Stimulated activated CD4-positive, alpha-beta T cell treated with anti-CD3 and anti-CD28 coated beads, Interleukin-2, amount 100 ng/mL, for 4 hours (primary cell): ENCODE measurements at places on chromosomes 4 and X.

DNA sequence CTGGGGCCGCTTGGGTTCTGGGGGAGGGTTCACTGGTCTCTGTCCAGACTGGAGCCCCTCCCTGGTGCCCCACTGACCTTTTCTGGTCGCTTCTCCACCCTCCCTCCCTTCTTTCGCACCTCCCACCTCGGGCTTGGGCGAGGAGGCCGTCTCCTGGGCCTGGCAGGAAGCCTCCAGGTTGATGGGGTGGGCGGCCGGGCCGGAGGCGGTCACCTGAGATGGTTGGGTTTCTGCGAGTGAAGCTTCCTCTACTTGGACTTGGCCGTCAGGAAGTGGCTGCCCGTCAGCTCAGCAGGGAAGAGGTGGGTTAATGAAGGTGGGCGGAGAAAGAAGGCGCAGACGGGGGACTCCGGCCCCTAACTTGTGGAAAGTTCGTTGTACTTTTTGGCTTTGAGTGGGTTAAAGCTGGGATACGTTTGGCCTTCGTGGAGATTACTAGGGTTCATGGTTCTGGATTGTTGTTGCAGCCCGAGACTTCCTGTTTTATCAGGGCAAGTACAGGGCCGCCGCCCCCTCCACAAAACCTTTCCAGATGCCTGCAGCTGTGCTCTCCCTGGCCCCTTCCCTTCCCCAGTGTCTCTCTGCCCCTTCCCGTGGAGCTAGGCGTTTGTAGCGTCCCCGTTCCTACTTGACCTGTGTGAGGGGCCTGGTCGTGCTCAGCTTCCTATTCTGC is 1.2 kb downstream of the AKAP17A start:
- no peak for DNase-seq

- no peak for DNase-seq
These were observed 143.0 kb upstream of the FAM241A start for GRCh38 chr4:112002248-112002661.

GRCh38 chr4:1002631-1003251 is 8.7 kb upstream of the FGFRL1 start:
- DNase-seq: no peak

- DNase-seq: no peak
These were observed 164.4 kb downstream of the CXXC4 start for GRCh38 chr4:104330125-104330905.

GRCh38 chr4:53371843-53372521 is 5.5 kb upstream of the FIP1L1 start:
- no peak for DNase-seq

DNA sequence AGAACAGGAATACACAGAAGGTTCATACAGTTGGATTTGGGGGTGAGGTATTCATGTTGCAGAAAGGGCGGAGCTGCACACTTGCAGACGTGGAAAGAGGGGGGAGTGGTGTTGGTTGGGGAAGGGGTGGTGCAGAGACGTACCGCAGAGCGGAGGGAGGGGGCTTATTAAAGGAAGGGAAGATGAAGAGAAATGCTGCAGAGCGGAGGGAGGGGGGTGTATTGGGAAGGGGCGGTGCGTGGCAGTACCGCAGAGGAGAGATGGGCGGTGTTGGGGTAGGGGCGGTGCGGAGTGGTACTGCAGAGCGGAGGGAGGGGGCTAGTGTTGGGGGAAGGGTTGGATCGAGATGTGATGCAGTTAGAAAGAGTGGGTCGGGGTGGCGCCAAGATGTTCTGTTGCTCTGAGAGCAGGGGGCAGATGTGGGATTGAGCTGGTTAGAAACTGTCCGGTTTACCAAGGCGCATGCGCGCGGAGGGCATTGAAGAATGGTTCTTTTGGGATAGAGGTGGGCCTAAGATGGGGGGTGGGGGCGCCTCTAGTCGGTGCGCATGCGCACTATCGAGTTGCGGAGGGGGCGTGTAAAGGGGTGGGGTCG is 900 bp downstream of the TRO start:
- peak; percentile 44 for DNase-seq

DNA sequence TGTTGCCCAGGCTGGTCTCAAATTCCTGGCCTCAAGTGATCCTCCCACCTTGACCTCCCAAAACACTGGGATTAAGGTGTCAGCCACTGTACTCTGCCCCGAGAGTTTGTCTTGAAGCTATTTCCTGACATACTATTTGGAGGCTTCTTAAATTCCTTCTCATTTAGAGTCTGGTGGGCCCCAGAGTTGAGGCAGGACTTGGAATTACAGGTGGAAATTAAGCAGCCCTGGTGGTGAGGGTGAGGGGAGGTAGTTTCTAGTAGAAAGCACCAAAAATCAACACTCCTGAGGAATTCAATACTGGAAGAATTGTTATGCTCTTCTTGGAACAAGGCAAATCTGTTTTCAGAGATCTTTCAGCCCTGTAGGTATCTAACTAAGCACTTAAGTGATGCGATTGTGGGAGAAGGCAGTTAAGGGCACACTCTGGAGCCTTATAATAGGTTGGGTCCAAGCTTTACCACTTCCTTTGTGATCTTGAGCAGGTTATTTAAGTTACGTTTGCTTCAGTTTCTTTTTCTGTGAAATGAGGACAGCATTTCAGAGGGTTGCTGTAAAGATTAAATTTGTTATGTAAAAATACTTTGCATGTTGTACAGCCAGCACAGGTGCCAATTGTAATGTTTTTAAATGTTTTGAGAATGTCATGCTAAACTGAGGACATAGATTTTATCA is 200.7 kb downstream of the SOWAHB start:
- no peak for DNase-seq

- DNase-seq: no peak
These were observed 12.7 kb downstream of the FRAS1 start for GRCh38 chr4:78069859-78070258.

- no peak for DNase-seq
These were observed 15.9 kb downstream of the MID1IP1 start for GRCh38 chrX:38817004-38817703.

GRCh38 chrX:129754056-129755024 is 15.6 kb downstream of the XPNPEP2 start:
- no peak for DNase-seq

- DNase-seq: no peak
These were observed 53.6 kb downstream of the PAQR3 start for GRCh38 chr4:78885598-78885997.

- DNase-seq: no peak
These were observed 36.1 kb downstream of the DHRSX start for GRCh38 chrX:2464677-2465166.

DNA sequence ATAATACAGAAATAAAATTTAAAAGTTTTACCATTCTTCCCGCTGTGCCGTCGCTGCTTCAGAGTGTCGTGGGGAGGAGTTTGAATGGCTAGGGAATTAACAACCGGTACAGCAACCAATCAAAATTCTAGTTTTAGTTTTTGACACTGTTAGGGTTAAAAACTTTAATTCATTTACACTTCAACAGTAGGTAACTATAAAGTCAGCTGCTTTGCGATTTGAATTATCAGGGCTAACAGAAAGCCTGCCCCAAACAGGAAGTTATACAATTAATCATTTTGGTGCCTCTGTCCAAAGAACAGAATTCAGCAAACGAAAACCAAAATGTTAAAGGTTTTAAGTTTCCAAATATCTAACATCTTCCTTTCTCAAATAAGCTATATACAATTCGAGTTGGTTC is 2.3 kb downstream of the HNRNPD start:
- no peak for DNase-seq

DNA sequence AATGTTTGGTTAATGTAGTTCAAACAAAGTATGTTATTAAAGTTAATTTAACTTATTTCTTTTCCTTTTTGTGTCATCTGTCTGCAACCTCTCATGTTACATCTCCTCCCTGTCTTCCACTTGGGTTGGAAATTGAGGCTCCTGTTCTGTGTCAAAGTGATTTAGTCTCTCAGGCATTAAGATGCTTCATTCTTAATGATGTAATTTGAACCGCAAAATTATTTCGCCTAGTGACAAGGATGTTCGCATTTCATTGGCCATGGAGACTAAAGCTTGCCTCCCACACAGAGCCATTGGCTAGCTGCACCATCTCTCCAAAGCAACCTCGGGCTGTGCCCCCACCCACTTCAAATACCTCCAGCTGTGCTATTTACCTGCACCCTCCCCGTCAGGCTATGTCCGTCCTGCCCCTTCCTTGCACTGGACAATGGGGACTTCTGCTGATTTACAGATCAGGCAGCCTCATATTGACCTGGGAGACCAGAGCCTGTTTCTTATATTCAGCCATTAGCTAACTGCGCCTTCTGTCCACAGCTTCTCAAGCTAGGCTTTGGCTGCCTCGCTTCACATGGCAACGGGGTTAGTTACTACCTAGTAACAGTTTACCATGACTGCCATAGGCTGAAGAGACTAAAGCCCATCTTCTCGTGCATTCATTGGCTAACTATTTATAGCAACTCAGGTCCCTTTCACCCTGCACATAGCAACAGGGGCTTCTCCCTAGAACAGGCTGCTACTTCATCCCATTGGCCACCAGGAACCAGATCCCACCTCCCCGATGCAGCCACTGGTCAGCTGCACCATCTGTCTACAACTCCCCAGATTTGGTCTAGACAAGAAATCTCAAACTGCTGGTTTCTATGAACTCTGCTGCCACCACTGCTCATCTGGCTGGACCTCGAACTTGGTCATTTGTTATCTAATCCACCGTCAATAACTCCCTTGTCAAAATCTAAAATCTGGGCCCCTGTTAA is 8.6 kb upstream of the ZNF157 start:
- no peak for DNase-seq

GRCh38 chr4:185242749-185243533 is 33.5 kb downstream of the SNX25 start:
- DNase-seq: no peak

- DNase-seq: no peak
These were observed 2.7 kb downstream of the JAKMIP1 start for GRCh38 chr4:6197433-6198174.

GRCh38 chr4:110287130-110287529 is 88.7 kb upstream of the ELOVL6 start:
- DNase-seq: no peak
